B cell (primary cell): ENCODE measurements at places on chromosomes 11 and 22. TPM values are rescaled to one million over a fixed set of nuclear protein-coding genes. Genes with fewer than 3 reads are reported as not detected.

DNA sequence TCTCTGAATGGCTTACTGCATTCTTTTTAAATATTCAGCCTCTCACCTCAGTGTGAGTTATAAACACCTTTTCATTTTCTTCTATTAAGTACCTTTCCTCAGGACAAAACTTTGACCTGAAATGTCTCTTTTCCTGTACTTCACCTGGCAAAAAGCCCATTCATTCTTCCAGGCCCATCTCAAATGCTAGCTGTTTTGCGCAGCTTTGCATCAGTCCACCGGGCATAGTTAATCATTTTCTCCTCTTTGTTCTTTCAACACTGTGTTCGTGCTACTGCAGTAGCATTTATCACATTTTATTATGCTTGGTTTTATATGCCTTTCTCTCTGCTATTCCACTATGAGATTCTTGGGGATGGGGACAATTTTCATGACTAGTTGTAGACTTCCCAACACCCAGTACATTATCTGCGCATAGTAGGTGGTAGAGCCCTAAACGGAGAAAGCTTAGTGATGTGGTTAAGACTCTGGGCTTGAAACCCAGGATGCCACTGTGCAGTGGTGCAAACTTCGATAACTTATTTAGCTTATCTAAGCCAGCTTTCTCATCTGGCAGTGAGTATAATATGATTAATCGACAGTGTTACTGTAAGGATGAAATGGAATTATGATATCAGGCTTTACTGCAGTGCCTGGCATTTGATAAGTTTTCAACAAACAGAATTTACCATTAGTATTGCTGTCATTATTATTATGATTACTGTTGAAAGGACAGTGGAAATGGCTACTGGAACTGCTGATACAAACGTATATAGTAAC is 695.7 kb downstream of the NELL1 start:
- no peak for DNase-seq

DNA sequence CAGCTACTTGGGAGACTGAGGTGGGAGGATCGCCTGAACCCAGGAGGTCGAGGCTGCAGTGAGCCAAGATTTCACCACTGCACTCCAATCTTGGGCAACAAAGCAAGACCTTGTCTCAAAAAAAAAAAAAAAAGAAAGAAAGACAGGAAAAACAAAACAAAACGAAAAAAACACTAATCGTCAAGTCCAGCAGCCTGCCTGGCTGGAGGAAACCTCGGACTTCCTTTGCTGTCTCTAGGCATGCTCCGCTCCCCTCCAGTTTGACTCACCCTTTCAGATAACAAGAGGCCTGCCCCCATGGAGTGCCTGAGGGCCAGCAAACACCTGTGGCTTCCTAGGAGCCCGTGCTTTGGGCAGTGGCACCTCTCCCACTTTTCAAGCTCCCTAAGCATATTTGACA is 28.8 kb upstream of the CHKA start:
- no peak for DNase-seq

DNA sequence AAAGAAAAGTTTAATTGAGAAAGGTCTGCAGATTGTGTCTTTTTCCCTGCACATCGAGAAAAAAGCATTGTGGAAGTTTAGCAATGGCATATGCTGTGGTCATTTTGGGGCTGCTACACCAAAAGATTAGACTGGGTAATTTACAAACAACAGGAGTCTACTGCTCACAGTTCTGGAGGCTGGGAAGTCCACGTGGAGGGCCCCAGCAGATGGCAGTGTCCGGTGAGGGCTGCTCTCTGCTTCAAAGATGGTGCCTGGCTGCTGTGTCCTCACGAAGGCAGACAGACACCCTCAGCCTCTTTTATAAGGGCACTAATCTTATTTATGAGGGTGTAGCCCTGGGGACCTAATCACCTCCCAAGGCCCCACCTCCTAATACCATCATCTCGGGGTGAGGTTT is 21.1 kb downstream of the PHF21B start:
- DNase-seq: no peak

GRCh38 chr11:35272391-35272902 is 133.5 kb downstream of the CD44 start:
- no peak for DNase-seq

- DNase-seq: no peak
Observed at GRCh38 chr22:26708256-26709009, 51.0 kb downstream of the MIAT start.

DNA sequence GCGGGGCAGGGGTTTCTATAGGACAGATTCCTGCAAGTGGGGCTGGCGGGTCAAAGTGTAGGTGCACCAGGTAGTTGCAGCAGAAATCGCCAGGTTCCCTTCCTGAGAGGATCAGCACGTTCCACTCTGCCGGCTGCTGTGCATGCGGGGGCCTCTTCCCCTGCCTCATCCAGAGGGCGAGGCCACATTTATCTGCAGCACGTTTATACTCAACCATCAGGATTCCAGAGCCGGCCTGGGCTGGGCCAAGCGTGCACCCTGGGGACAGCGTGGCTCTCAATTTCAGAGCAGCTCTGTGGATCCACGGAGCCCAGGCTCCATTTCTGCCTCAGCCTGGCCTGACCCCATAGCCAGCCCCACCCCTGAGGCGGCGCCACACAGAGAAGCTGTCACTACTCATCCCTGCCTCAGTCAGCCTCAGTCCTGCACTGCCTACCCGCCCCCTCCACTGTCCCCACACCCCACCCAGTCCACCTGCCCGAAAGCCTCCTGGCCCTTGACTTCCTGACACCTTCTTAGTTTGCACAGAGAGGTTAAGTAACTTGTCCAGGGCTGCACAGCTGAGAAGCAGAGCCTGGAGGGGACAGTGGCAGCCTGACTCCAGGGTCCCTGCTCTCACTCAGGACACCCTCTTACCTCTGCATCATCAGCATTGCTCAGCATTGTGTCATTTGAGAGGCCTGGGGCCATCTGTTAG is 45.9 kb upstream of the RTL6 start:
- no peak for DNase-seq

GRCh38 chr22:24407278-24407665 is 20.1 kb upstream of the ADORA2A start:
- no peak for DNase-seq

DNA sequence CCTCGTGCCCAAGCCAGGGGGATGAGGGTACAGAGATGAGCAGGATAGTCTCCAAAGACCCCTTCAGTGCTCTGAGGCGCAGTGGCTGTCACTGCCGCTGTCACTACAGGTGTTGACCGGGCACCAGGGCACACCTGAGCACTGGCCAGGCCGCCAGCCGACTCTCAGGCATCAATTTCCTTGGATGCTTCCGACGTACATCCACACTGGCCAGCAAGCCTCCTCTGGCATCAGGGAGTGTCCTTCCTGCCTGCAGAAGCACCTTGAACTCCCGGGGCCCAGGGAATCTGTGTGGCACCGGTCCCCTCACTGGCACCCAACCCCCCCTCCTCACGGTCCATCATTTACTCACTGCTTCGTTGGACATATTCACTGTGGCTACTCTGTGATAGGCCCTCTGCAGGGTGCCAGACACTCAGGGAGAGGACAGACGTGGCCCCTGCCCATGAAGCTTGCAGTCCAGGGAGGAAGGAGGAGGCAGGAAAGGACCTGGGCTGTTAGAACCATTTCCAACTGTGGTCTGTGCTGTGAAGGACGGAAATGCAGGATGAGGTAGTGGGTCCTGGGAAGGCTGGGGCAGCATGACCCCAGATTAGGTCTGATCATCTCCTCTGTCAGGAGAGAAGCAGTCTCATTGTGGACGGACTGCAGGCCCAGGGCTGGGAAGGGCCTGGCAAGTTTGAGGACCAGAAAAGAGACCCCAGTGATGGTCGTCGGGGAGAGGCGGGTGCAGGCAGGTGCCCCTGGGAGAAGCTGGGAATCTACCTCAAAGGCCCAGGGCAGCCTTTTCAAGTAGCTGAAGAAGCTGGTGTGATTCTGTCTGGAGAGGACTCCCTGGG is 46.3 kb upstream of the ANO1 start:
- DNase-seq: no peak

DNA sequence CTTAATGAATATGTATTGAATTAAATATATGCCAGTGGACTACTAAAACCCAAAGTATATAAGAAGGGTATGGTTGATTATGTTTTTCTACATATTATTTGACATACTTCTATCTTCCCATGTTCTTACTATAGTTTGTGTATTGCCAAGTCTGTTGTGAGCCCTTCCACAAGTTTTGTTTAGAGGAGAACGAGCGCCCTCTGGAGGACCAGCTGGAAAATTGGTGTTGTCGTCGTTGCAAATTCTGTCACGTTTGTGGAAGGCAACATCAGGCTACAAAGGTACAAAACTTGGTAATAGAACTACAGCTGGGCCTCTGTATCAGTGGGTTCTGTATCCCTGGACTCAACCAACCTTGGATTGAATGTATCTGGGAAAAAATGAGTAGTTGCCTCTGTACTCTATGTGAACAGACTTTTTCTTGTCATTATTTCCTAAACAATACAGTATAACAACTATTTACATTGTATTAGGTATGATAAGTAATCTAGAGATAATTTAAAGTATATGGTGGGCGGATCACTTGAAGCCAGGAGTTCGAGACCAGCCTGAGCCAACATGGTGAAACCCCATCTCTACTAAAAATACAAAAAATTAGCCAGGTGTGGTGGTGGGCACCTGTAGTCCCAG is 38.7 kb upstream of the TTC36 start:
- DNase-seq: peak; percentile 84

- no peak for DNase-seq
Observed at GRCh38 chr11:30521297-30522071, 64.7 kb downstream of the MPPED2 start.

NOX4 gene
- not detected in 2 replicates for total RNA-seq

RIMBP3B gene
- total RNA-seq: 0.49 and 1.6 TPM in 2 replicates

NXPE2 gene
- total RNA-seq: not detected in 2 replicates

ILK gene
- 119 and 131 TPM in 2 replicates for total RNA-seq

PRSS23 gene
- total RNA-seq: not detected in 2 replicates
